ENCODE measurements at places on chromosomes 13 and 19.

GRCh38 chr19:29529646-29530539 lies 4.1 kb downstream of the VSTM2B start:
- DNase-seq, result no peak

- no peak for DNase-seq
Observed at GRCh38 chr13:52738719-52739467, 727 bp downstream of the CNMD start.

- no peak for DNase-seq
Observed at GRCh38 chr13:100523411-100523810, 65.2 kb downstream of the GGACT start.

- DNase-seq, result no peak
Observed at GRCh38 chr13:100627120-100627519, 38.5 kb upstream of the GGACT start.

- no peak for DNase-seq
Observed at GRCh38 chr19:42497492-42498168, 30.7 kb downstream of the CEACAM1 start.

GRCh38 chr19:17160908-17161307 lies 54.2 kb upstream of the USE1 start:
- no peak for DNase-seq

DNA sequence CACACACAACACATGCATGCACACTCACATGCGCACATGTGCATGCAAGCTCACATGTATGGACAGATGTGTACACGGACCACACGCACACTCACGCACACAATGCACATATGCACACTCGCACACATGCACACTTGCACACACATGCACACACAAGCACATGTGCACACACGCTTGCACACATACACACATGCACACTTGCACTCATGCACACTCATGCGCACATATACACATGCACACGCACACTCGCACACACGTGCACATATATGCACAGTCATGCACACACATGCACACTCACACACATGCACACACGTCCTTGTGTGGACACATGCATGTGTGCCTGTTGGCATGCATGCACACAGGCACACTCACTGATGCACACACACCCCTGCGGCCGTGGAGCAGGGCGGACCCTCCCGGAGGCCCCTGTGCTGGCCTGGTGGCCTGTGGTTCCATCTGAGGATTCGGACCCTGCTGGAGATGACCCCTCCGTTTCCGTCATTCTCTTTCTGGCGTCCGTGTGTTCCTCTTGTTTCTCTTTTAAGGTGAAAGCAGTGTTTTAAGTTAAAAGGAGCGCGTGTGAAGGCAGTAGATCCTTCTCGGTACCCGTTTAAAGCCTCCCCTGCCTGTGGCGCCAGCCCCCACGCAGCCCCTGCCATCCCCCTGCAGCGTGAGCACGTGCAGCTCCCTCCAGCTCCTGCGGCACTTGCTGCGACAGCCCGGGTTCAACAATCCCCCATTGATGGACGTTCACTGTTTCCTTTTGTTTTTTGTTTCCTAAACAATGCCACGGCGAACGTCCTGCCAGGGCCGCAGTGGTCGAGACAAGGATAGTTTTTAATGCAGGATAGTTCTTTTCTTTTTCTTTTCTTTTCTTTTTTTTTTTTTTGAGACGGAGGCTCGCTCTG lies 5.6 kb downstream of the NDUFS7 start:
- DNase-seq, result no peak

DNA sequence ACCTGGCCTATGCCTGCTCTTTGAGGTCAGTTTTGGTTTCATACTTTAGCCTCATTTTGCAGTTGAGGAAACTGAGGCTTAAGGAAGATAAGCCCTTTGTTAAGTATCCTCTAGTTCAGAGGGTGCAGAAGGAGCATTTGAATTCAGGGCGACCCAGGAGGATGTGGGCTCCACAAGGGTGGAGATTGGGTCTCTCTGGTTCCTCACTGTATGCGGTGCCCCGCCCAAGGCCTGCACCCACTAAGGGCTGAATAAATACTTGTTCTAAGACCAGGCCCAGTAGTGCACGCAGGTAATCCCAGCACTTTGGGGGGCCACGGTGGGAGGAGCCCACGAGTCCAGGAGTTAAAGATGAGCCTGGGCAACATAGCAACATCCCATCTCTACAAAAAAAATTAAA lies 768 bp upstream of the SLC44A2 start:
- no peak for DNase-seq

All from CMK (cell line).